ENCODE measurements at places on chromosomes 13 and 19. TPM values are rescaled to one million over a fixed set of nuclear protein-coding genes. Genes with fewer than 3 reads are reported as not detected.

- DNase-seq, result no peak
Observed at GRCh38 chr19:51145916-51146493, 3.9 kb downstream of the SIGLEC7 start.

DNA sequence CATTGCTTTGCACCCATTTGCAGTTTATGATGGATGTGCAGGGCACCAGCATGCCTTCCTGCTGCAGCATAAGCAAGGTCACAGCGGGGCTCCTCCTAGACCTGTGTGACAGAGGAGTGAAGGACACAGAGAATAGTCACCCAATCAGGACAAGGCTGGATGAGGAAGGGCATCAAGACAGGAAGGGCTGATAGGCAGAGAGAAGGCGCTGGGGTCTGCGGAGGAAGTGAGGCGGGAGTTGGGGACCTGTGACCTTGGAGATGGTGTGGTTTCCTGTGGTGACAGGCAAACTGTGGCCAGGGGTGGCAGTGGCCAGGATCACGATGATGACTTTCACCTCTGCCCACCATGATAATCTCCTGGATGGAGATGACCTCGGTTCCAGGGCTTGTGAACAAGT, 16.4 kb upstream of the KCTD15 start:
- no peak for DNase-seq

DNA sequence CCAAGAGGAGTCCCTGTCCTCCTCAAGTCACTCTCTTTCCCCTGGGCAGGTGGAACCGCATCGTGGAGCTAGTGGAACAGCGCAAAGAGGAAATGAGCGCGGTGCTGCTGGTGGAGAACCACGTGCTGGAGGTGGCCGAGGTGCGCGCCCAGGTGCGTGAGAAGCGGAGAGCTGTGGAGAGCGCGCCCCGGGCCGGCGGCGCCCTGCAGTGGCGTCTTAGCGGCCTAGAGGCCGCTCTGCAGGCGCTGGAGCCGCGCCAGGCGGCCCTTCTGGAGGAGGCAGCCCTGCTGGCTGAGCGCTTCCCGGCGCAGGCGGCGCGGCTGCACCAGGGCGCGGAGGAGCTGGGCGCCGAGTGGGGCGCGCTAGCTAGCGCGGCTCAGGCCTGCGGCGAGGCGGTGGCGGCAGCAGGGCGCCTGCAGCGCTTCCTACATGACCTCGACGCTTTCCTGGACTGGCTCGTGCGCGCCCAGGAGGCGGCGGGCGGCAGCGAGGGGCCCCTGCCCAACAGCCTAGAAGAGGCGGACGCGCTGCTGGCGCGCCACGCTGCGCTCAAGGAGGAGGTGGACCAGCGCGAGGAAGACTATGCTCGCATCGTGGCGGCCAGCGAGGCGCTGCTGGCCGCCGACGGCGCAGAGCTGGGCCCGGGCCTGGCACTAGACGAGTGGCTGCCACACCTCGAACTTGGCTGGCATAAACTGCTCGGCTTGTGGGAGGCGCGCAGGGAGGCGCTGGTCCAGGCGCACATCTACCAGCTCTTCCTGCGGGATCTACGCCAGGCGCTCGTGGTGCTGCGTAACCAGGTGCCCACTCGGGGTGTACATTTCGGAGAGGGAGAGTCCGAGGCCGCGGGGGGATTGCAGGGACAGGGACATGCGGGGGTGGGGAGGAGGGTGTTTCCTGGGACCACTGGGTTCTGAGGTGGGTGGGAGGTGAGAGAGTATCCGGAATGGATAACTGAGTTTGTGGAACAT, 52.8 kb downstream of the SPTBN4 start:
- DNase-seq, result peak; percentile 59

- no peak for DNase-seq
Observed at GRCh38 chr19:29537181-29537580, 11.4 kb downstream of the VSTM2B start.

KCNN1 gene
- total RNA-seq, result 63.5 TPM

- no peak for DNase-seq
Observed at GRCh38 chr19:16096280-16096855, 15.3 kb upstream of the RAB8A start.

PABPC3 gene
- not detected for total RNA-seq

ERCC5 gene
- 36.2 TPM for total RNA-seq

GRCh38 chr13:102878481-102878880, 32.6 kb downstream of the ERCC5 start:
- DNase-seq, result no peak

DNA sequence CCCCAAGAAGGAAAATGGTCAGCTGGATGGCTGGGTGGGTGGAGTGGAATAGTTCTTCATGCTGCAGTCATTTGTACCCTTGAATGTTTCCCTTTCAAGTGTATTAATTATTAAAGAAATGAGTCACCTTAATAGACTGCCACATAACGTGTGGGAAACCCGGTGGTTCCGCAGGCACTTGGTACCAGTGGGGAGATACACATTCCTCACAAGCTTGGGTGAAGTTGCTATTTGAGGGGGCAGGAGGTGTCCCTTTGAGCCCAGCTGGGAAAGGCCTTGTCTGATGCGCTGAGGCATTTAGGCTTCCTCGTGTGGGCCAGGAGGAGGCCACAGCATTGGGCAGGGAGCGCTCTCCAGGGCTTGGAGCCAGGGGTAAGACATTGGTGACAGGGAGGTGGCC, 57.7 kb downstream of the ATP8A2 start:
- no peak for DNase-seq

DNA sequence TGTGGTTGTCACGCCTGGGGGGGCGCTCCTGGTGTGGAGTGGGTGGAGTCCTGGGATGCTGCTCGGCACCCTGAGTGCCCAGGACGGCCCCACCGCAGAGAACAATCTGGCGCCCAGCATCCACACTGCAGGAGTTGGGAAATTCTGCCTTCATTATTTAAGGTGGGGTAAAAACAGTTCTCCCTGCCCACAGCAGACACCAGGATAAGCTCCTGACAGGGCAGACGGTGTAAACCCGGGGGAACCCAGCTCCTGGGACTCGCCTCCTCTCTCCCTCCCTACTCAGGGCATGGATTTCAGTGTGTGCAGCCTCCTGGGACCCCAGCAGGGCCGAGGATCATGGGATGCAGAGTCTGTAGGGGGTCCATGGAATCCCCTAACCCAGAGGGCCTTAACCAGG, 7.7 kb upstream of the WDR18 start:
- DNase-seq, result no peak

DNA sequence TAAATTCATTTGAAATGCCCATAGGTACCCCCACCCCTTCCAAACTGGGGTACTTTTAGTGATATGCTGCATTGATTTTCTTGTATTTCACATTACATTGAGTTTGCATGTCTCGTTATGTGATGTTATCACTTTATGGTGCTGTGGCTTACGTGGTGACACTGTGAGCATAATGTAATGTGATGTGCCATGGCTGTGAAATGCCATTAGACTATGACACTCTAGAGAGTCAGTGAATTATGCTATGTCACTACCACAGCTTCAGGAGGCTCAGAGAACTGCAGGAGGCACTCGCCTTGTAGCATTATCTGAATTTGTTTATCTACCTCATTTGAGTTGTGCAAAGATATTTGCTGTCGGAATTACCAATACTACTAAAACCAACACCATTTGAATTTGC, 590.1 kb upstream of the SLC10A2 start:
- no peak for DNase-seq

CEACAM19 gene
- 2.9 TPM for total RNA-seq

DNA sequence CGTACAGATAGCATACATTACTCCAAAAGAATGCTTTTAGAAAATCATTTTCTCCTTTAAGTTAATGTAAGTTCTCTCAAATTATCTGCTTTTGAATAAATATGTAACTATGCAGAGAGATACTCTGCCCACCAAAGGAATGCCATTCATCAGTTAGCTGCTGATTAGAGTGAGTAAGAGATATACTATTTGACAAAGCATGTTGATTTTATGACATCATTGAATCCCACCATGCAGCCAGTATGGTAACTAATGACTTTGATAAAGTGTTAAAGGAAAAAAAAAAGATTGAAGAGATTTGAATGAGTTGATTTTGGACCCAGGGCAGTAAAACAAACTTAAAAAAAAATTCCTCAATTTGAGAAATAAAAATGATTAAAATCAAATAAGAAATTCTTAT, 521.5 kb downstream of the SLITRK6 start:
- peak; percentile 50 for DNase-seq

ZNF776 gene
- 15.8 TPM for total RNA-seq

- DNase-seq, result no peak
Observed at GRCh38 chr13:93045836-93046235, 180.8 kb upstream of the GPC6 start.

WTIP gene
- 4.7 TPM for total RNA-seq

KLF5 gene
- total RNA-seq, result 4.0 TPM

DNA sequence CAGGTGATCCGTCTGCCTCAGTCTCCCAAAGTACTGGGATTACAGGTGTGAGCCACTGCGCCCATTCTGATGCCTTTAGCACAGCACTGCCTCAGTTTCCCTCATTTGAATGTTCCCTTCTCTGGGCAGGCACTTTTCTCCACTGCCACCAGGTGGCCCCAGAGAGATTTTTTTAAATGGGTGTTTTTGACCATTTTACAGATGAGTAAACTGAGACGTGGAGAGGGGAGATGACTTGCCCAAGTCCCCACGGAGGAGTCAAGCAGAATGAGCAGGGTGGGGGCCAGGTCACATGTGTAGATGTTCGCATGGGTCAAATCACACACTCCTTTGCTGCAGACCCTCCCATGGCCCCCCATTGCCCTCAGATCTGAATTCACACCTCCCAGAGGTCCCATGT, 3.2 kb upstream of the PDE4C start:
- DNase-seq, result no peak

- DNase-seq, result no peak
Observed at GRCh38 chr13:77518266-77518665, 17.2 kb upstream of the SCEL start.

DNA sequence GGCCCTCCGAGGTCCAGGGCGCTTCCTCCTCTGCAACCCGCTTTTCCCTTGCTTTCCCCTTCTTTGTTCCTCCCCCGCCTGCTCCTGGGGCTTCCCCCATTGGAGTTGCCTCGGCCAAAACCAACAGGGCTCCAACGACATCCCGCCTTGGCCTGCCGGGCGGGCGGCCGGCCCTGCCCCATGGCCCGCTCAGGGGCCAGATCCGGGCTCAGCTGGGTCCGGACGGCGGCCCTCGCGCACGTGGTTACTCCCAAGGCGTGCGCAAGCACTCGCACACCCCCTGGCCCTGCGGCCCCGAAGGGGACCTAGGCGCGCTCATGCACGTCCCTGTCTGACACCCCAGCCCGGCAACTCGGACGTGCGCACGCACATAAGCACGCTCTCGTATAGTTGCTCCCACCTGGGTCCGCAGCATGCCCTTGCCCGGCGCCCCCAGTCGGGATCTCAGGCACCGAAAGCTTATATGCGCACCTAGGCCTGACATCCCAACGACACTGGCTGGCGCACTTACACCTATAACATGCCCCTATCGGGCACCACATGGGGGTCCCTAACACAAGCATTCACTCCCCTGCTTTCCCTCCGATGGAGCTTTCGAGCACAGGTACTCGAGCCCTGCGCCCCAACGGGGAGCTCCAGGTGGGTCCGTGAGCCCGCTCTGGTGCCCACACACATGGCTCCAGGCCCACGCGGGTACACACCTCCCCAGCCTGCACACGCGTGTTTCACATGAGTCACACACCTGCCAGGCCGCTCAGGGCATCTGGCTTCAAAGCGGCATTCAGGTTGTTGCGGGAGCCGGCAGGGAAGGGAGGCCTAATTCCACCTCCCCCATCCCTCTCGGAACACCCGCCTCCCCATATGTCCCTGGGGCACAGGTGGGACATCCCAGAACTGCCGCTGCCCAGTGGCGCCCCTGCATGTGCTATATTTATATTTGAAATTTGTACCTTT, 15.0 kb downstream of the NFIX start:
- DNase-seq, result no peak

DNA sequence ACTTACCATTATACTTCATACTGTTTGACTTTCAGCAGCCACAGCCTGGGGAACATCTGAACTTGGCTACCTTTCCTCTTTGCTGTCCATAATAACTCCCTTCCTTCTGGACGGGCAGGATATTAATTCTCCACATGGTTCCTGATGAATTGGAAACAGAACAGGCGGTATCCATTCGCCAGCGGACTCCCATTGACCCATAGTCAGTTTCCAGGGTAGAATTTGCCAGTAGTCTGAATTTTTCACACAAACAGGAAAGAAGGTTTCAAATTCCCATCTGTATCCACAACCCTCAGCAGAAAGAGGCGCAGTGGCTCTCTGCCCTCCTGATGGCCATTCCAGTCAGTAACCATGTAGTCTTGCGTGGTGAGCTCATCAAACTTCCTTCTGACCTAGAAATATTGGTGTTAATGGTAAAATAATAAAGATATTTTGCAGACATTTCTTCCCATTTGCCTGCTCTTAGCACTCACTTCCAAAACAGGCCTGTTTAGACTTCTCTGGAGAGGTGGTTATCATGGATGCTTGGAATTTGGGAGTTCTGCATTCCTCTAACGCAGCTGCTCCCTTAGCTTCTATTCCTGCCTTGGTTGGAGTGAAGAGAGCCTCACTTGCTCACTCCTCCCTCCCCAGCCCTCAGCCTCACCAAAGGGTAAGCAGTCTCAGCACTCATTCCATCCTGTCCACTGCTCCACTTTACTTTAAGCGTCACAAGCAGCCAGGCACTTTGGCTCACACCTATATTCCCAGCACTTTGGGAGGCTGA, 75.0 kb upstream of the OXGR1 start:
- no peak for DNase-seq

GRCh38 chr13:40613192-40613818, 53.1 kb downstream of the FOXO1 start:
- DNase-seq, result no peak

LGI4 gene
- not detected for total RNA-seq

DNA sequence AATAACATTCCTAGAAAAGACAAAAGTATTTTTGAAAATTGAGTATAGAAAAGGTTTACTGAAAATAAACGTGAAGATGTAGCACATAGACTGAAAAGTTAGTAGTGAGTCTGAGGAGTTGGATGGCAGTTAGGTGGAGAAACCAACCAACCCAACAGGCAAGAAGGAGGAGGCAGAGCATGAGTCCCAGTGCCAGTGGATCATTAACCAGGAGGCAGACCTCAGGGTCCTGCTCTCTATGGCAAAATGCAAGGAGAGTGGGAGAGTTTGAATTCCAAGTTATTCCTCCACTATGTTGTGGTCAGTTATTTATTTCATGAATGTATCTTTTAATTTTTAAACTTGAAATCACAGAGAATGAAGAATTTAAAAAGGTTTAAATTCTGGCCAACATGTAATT, 446.4 kb downstream of the GPC6 start:
- no peak for DNase-seq

DNA sequence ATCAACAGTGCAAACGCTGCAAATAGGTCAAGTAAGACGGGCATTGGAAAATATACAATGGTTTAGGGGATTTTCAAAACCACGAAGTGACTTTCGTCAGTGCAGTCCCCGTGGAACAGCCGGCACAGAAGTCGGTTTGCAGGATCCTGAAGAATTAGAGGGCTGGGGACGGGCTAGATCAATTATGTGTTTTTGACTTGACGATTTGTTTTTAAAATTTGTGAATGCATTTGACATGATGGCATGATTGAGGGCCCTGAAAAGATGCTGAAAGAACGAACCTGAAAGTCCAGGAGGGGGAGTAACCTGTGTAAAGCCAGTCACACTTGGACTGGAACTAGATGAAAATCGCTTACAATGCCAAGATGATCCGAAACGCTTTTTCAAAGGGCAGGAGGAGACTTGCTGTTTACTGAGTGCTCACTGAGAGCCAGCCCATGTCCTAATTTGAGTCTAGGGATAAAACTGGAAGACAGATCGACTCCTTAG, 8.9 kb upstream of the DGKH start:
- DNase-seq, result no peak
